ENCODE measurements at places on chromosomes 1 and 21.

- no peak for DNase-seq
These were observed 42.6 kb downstream of the RSPH1 start for GRCh38 chr21:42453224-42453985.

DNA sequence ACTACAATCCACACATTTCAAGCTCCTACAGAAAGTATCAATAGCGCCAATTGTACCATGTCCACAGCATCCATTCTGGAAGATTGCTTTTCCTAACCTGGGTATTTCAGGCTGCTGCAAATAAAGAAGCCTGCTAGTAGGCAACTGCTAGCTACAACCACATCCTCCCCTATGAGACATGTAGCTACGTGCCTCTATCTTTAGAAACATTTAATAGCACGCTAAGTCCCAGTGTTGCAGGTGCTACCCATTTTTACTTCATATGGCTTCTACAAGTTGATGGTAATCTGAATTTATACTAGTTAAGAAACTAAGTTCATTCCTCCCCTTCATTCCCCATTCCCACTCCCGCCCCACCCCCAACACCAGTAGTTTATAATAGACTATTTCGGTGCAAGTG lies 7.4 kb upstream of the AMPD1 start:
- no peak for DNase-seq

GRCh38 chr1:201310251-201310985 lies 27.1 kb downstream of the PKP1 start:
- DNase-seq, result no peak

DNA sequence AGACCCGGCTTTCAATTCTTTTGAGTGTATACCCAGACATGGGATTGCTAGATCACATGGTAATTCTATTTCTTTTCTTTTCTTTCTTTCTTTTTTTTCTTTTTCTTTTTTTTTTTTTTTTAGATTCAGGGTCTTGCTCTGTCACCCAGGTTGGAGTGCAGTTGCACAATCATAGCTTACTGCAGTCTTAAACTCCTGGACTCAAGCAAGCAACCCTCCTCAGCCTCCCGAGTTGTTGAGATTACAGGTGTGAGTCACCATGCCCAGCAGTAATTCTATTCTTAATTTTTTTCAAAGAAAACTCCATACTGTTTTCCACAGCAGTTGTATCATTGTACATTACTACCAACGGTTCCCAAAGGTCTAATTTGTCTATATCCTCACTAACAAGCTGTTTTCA lies 13.5 kb upstream of the RNF186 start:
- no peak for DNase-seq

DNA sequence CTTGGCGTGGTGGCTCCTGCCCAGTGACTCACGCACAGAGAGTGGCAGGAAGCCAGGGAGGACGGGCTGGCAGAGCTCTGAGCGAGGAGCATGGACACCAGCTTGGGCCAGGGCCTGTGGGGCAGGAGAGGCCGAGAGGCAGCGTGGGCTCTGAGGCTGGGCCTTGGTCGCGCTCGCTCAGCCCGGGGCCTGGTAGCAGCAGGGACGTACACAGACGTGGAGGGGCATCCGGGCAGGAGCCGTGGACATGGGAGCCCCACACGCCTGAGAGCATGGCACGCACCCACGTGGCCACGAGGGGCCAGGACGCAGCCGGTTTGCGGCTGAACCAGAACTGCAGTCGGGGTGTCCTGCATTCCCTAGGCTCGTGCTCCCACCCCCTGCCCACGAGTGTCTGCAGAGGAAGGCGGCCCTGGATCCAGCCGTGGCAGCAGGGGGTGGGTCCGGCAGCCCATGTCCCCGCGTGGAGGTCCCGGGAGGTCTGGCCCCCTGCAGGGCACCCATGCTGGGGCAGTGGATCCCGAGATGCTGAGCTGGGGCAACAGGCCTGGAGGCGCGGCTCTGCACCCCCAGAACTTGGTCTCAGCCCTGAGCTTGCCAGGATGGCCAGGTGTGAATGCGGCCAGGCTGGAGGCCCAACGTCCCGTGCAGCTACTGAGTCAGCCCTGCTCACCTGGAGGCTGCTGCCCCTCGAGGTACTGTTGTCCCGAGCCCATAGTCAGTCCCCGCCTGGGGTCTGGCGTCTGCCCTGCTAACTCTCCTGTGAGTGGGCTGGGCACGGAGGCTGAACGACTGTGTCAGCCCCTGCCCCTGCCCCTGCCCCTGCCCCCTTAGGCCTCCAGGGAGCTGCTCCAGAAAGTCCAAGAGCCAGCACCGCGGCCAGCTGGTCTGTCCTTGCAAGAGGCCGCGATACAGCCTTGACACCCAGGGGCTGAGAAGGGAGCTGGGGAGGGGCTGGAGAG lies 61.6 kb downstream of the SLX9 start:
- DNase-seq, result no peak

GRCh38 chr1:48661726-48662463 lies 114.8 kb downstream of the BEND5 start:
- no peak for DNase-seq

DNA sequence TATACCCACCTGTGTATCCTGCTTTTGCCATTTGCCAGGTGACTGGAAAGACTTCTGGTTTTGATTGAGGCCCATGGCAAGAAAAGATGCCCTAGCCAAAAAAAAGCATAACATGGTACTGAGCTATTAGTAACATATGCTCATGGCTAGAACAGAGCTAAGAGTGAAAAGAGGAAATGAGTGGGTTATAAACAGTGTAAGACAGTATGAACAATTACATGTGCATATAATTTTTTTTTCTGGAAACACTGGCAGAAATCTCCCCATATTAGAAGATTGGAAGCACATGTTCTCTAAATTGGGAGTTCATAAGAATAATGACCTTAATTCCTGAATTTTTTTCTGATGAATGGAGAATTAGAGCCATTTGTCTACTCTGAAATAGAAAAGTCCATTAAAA lies 41.2 kb upstream of the PDC start:
- no peak for DNase-seq

GRCh38 chr1:78093560-78093959 lies 47.8 kb downstream of the GIPC2 start:
- no peak for DNase-seq

GRCh38 chr1:100400404-100400803 lies 48.1 kb downstream of the CDC14A start:
- peak; percentile 21 for DNase-seq

GRCh38 chr1:76876655-76877395 lies 9.5 kb downstream of the ST6GALNAC5 start:
- DNase-seq, result no peak

- DNase-seq, result no peak
These were observed 21.2 kb downstream of the PTGS2 start for GRCh38 chr1:186658999-186659398.

DNA sequence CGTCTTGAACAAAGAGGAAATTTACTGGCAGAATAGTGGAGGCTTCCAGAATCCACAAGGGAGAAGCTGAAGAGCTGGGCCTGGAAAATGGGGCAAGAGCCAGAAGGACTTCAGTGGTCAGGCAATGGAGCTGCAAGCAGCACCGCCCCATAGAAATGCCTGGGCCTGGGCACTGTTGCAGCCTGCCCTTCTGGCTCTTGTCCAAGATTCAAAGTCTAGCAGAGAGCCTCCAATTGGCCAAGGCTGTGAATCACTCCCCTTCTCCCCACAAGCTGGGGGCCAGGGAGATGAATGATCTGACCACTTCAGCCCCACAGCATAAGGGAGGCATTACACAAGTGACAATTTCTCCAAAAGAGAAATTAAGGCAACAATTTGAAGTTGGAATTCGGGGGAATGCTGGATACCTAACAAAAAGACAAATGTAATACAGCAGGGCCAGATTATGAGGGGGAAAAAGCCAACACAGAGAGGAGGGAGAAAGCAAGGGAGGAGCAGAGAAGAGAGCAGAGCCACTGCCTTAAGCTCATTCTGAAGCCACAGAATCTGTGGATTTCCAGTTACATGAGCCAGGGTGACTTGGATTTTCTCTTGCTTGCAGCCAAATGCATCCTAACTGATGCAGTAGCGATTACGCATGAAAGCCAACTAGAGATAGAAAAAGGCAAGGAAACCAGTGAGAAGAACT lies 80.3 kb downstream of the LRIG2 start:
- no peak for DNase-seq

GRCh38 chr21:26273686-26274313 lies 103.2 kb upstream of the APP start:
- DNase-seq, result no peak

GRCh38 chr1:156407760-156408159 lies 38.7 kb downstream of the RHBG start:
- DNase-seq, result no peak
